ENCODE measurements at places on chromosomes 2 and 18.

DNA sequence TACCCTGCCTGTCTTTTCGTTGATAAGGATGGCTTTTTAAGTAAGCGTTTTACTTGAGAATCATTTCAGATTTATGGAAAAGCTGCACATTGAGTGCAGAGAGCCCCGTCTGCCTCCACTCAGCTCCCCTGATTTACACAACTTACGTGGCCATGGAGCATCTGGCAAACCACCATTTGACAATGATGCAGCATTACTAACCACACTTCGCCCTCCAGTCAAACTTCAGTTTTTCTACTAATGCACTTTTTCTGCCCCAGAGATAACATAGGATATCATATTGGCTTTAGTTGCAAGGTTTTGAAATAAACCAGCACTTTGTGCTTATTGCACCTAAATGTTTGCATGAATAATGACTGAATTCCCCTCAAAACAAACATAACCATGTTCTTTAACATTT is 165.1 kb upstream of the TPO start:
- H3K27ac ChIP-seq: no peak overlapping the region
- DNase-seq: no peak
- H3K36me3 ChIP-seq: no peaks in the 10 kb centered on the region
- H3K4me1 ChIP-seq: peaks cover 12% of the 10 kb centered on the region

DNA sequence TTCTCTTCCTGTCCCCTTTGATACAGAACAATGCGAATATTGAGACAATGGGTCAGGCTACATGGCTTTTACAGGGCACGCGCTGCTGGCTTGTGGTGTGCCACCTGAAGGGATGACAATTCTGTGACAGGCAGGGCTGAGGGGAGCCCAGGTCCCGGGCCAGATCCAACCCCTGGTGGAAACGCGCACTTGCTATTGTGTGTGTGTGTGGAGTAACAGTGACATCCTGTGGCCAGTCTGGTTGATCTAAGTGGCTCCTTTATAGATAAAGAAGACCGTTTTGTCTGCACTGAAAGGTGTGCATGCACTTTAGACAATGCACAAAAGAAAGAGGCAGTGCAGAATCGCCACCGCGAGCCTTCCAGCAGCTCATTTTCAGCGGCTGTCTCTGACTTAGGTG is 273.6 kb downstream of the HRH4 start:
- no peak overlapping the region for H3K4me3 ChIP-seq
- H3K27ac ChIP-seq: no peak overlapping the region

- H3K4me1 ChIP-seq: peaks cover 14% of the 10 kb centered on the region
- H3K36me3 ChIP-seq: peaks cover 13% of the 10 kb centered on the region
- DNase-seq: no peak
- H3K27me3 ChIP-seq: peaks cover 10% of the 10 kb centered on the region
Observed at GRCh38 chr18:48804856-48805610, 145.7 kb downstream of the SMAD7 start.

DNA sequence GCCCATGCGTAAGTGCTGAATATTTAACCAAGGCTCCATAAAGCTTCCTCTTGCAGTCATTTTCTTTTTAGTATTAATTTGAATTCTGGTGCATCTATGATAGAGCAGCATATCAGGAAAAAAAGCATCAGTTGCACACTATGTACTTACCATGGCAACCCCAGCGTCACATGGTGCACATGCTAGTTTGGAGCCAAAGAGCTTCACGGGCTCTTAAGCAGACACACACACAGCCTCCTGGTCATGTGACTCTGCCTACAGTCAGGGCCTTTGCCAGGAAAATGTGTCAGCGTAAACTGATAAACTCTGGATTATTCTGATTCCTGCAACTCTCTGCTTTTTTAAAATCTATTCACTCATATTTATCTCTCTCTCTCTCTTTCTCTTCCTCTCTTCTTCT is 30.2 kb downstream of the NYAP2 start:
- no peaks in the 10 kb centered on the region for H3K4me1 ChIP-seq
- H3K27ac ChIP-seq: no peak overlapping the region
- no peaks in the 10 kb centered on the region for H3K36me3 ChIP-seq
- no peak for DNase-seq
- H3K4me3 ChIP-seq: no peak overlapping the region
- H3K27me3 ChIP-seq: no peaks in the 10 kb centered on the region

- no peak overlapping the region for H3K4me3 ChIP-seq
- H3K27me3 ChIP-seq: peaks cover 2% of the 10 kb centered on the region
- H3K4me1 ChIP-seq: no peaks in the 10 kb centered on the region
- no peak overlapping the region for H3K27ac ChIP-seq
Observed at GRCh38 chr2:132901661-132902060, 231.7 kb upstream of the LYPD1 start.

DNA sequence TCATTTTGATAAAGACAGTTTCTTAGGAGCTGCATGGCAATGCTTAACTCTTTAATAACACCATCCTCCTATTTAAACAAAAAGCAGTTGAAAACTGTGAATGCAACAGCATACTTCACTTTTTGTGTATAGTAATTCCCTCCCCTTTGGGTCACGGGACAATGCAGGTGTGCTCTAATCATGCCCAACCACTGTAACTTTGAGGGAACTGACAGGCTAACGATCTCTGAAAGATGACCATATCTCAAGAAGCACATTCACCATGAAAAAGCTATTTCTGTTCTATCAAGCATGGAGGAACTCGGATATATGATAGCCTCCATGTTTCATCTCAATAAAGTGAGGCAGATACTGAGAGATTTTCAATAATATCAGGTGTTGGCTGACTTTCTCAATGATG is 81.1 kb upstream of the CD226 start:
- H3K36me3 ChIP-seq: peaks cover 12% of the 10 kb centered on the region
- no peak overlapping the region for H3K27ac ChIP-seq
- H3K4me1 ChIP-seq: peaks cover 9% of the 10 kb centered on the region

GRCh38 chr2:103010751-103011150 is 248.9 kb downstream of the TMEM182 start:
- H3K27ac ChIP-seq: no peak overlapping the region
- H3K4me3 ChIP-seq: no peak overlapping the region
- H3K36me3 ChIP-seq: no peaks in the 10 kb centered on the region
- no peaks in the 10 kb centered on the region for H3K4me1 ChIP-seq
- H3K27me3 ChIP-seq: peaks cover 2% of the 10 kb centered on the region
- no peak for DNase-seq

DNA sequence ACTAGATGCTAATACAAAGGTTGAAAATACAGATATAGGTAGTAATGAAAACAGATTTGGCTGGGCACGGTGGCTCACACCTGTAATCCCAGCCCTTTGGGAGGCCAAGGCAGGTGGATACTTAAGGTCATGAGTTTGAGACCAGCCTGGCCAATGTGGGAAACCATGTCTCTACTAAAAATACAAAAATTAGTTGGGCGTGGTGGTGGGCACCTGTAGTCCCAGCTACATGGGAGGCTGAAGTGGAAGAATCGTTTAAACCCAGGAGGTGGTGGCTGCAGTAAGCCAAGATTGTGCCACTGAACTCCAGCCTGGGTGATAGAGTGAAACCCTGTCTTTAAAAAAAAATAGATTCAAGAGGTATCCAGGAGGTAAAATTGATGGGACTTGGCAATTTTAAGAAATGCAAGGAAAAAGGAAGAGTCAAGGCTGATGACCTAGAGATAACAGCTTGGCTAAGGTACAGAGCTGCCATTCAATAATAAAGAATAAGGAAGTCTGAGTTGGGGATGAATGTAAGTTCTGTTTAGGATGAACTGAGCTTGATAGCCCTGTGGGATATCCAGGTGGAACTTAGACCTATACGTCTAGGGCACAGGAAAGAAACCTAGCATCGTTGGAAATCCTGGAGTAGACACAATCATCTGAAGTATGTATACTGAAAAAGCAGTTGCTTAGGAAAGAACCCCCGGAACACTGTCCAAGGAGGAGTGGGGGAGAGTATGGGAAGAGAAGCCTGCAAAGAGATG is 9.1 kb downstream of the MAT2A start:
- H3K27me3 ChIP-seq: peaks cover 6% of the 10 kb centered on the region
- no peak for DNase-seq
- H3K27ac ChIP-seq: peak overlapping the region; percentile 17
- H3K4me3 ChIP-seq: peak overlapping the region; percentile 59
- peaks cover 59% of the 10 kb centered on the region for H3K36me3 ChIP-seq
- peaks cover 54% of the 10 kb centered on the region for H3K4me1 ChIP-seq

DNA sequence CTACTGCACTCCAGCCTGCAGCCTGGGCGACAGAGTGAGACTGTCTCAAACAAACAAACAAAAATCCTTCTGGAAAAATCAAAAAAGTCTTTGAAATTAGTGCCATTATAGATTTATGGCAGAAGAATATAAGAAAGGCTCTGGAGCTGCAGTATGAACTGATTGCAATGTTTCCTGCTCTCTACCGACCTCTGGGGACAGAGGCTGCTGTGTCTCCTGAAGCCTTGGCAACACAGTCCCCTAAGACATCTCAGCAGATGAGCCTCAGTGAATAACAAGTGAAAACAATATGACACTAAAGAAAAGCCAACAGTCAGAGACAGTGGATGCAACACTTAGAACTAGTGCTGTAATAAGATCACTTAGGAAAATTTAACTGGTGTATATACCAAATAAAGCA is 494.9 kb upstream of the LRATD1 start:
- no peak overlapping the region for H3K4me3 ChIP-seq
- H3K4me1 ChIP-seq: no peaks in the 10 kb centered on the region
- peaks cover 7% of the 10 kb centered on the region for H3K27me3 ChIP-seq
- DNase-seq: no peak

Data from endothelial cell (in vitro differentiated cells).